ENCODE measurements at places on chromosomes 2 and 18. TPM values are rescaled to one million over a fixed set of nuclear protein-coding genes. Genes with fewer than 3 reads are reported as not detected.
A peak's percentile ranks its signal among the peaks of the same experiment; 100 is the strongest.

Gene CETN1
- total RNA-seq, result not detected

Gene SERPINB10
- not detected for total RNA-seq

Gene IL1R2
- total RNA-seq, result not detected

Gene IL1F10
- total RNA-seq, result not detected

Gene EGR4
- total RNA-seq, result 1.2 TPM

Gene MTHFD2
- total RNA-seq, result 186 TPM

Gene TNP1
- total RNA-seq, result not detected

DNA sequence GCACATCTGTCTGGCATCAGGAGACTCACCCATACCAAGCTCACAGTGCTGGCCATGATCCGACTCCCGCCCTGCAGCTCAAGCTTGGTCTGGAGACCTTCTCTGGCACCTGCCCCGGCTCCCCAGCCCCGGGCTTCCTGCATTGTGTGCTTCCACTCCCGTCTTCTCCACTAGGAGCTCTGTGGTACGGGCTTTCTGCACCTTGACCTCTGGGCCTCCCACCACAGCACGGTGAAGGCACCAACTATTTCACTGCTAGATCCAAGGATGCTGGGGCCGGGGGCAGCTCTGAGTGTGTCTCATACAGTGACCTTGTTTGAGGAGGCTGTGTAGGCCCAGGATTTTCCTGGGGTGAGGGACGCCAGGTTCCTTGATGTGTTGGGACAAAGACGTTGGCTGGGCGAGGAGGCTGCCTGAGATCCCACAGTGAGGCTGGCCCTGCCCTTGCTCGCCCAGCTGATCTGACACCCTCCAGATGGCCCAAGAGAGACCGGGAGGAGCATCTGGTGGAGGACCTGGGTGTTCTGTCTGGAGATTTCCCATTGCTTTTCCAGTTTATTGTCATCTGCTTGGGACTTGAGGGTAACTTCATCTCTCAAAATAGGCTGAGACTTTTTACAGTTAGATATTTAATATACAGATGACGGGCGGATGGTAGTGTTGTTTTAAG lies 64.0 kb downstream of the HPCAL1 start:
- H3K27me3 ChIP-seq, result no peaks in the 10 kb centered on the region
- no peak for DNase-seq
- H3K27ac ChIP-seq, result no peak overlapping the region

DNA sequence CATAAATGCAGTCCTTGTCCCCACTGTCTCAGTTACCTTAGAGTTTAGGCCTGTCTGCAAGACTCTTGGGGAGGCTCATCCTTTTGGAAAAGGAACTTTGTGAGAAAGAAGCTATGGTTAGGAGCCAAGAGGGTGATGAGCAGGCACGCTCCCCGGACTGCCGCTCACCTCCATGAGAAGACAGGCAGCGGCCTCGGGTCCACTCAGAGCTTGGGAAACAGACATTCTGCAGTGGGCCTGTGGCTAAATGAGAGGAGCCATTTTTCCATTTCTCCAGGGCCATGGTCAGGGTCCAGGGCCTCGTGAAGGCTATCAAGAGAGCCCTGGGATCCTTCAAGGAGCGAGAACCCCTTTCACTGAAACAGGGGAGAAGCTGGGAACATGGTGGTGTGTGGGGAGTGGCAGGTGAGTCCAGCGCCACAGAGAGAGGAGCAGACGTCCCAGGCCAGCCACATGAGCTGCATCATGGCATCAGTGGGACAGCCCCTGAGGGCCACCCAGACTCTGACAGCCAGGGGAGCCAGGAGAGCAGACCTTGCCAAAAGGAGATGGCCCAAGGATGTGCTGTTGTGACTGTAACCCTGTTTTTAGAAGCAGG lies 4.0 kb upstream of the TEX51 start:
- H3K36me3 ChIP-seq, result no peaks in the 10 kb centered on the region
- no peaks in the 10 kb centered on the region for H3K4me1 ChIP-seq
- H3K27ac ChIP-seq, result no peak overlapping the region
- peak; percentile 8 for DNase-seq

- H3K4me1 ChIP-seq, result no peaks in the 10 kb centered on the region
- no peak overlapping the region for H3K4me3 ChIP-seq
- no peaks in the 10 kb centered on the region for H3K36me3 ChIP-seq
- no peak for DNase-seq
- H3K27me3 ChIP-seq, result no peaks in the 10 kb centered on the region
These were observed 489.1 kb upstream of the LRATD1 start for GRCh38 chr2:14143435-14143834.

- H3K27me3 ChIP-seq, result no peaks in the 10 kb centered on the region
- no peak overlapping the region for H3K4me3 ChIP-seq
- H3K4me1 ChIP-seq, result 0 out of 2 replicates have a peak, but pooled peaks cover 4% of the 10 kb centered on the region
These were observed 1.8 kb downstream of the CHRNA1 start for GRCh38 chr2:174762464-174762863.

- H3K36me3 ChIP-seq, result no peaks in the 10 kb centered on the region
- no peaks in the 10 kb centered on the region for H3K4me1 ChIP-seq
- no peaks in the 10 kb centered on the region for H3K27me3 ChIP-seq
- H3K27ac ChIP-seq, result no peak overlapping the region
These were observed 49.4 kb downstream of the TSPYL6 start for GRCh38 chr2:54206596-54206995.

GRCh38 chr2:15860760-15861159 lies 79.6 kb upstream of the MYCN start:
- H3K4me3 ChIP-seq, result no peak overlapping the region
- H3K4me1 ChIP-seq, result no peaks in the 10 kb centered on the region
- no peaks in the 10 kb centered on the region for H3K36me3 ChIP-seq
- DNase-seq, result no peak
- no peaks in the 10 kb centered on the region for H3K27me3 ChIP-seq

Measured in H9 (cell line).